ENCODE measurements at places on chromosomes 2 and 18.

DNA sequence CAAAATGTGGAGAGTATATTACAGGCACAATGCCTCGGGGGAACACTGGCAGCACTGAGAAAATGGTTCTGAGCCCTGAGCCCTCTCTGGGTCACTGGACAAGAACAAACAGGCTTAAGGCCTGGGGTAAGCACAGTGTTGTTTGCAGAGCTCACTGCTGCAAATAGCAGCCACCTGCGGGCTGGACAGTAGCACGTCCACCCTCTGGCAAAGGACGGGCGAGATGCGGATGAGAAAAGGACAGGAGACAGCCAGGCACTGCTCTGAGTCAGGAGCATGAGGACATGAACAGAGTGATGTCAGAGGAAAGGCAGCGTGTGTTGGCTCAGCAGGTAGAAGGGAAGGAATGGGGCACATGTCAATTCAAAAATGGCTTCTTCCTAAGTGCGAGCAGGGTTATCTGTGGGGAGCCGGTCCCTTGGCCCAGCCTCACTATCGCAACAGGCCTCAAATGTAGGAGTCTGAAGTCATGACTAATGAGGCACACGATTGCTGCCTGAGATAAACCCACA lies 25.9 kb upstream of the NEB start:
- no peak for DNase-seq

GRCh38 chr2:227411320-227411989 lies 23.7 kb upstream of the SCYGR1 start:
- peak; percentile 82 for DNase-seq

DNA sequence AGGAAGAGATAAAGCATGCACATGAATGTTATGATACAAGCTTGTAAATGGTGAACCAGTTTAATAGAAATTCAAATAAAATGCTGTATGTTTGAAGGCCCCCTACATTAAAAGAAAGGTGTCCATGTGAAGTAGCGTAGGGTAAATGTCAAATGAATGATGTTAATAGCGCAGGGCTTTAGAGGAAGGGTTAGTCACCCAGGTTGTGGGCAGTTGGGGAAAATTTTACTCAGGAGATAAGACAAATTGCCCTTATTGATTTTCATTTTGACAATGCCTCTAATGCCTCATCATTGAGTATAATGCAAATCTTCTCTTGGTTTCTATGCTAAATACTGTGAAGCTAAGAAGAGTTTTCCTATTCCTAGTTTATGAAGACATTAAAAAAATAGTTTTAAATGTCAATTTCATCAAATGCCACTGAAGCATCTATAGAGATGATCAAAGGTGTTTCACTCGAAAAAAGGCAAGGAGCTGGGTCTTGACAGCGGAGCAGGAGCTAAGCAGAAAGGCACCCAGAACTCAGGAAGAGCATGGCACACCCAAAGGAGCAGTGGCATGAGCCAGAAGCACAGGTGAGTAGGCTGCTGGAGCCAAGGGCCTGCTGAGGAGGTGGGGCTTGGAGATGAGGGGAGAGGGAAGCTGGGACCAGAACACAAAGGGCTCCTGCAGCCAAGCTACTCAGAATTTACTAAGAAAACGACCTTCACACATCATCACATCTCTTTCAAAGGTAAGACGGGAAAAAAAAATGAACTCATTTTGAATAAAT lies 129.3 kb upstream of the ACKR3 start:
- DNase-seq, result no peak

- DNase-seq, result peak; percentile 4
Measured at GRCh38 chr2:191369034-191369433, 123.8 kb downstream of the MYO1B start.

- DNase-seq, result no peak
Measured at GRCh38 chr18:54503131-54503894, 87.7 kb upstream of the DYNAP start.

DNA sequence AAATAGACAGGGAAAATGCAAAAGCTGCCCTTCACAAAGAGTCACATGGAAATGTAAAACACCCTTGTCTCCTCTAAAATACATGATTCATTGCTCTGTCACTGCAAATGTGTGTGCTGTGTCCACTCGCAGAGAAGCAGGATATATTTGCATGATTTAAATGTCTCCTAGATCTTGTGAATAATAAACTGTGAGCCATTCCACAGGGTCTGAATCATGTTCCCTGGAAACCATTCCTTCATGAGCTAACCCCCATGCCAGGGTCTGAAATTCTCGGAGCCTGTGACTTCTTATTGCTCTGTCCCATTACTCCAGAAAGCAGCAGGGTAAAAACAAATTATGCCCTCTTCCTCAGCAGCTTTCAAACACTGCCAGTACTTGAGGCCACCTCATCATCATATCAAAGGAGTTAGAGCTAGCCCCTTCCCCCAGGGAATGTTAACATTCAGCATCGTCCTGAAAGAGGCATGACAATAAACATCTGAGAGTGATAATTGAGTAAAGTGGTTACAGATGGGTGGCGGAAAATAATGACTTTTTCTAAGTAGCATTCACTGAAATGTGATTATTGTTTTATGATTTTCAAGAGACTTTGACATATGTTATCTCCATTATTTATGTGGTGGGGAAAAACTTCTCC lies 11.7 kb upstream of the CNGA3 start:
- DNase-seq, result no peak

DNA sequence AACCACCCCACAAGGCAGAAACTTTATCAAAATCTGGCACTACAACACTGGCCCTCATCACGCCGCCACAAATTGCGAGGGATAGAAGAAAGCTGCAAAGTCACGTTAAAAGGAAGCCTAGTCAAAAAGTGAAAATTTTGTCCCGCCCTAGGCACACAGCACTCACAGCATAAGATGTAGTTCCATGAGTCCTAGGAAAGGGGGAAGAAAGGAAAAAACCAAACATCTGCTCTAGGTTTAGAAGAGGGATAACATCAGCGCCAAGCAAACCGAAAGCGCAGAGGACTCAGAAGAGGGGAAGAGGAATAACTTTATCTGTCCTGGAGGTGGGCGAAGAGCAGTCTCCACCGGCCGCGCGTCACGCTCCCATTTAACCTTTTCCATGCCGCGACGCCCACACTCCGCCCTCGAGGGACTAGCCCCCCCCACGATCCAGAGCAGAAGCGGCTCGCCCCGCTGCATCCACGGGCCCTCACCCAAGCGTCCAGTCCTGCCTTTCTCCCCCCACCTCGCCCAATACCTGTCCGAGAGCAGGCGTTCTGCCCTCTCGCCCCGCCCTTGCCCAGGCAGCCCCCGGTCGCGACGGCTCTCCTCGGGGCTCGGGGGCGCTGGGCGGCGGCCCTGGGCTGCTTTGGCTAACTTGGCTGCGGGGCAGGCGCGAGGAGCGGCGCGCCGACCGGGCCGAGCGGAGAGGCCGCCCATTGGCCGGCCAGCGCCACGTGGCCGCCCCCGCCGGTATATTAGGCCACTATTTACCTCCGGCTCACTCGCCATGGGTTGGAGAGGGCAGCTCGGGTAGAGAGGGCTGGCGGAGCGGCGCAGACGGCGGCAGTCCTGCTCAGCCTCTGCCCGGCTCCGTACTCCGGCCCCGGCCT lies at the start of gene HOXD1:
HOXD1 (plus strand) TSS at position 770 of the 875 bp plus-strand sequence. CDS start 134 bp downstream, outside the sequence.
- DNase-seq, result no peak

- no peak for DNase-seq
Measured at GRCh38 chr2:75503048-75503607, 57.6 kb downstream of the EVA1A start.

- DNase-seq, result no peak
Measured at GRCh38 chr2:26765475-26766200, 1.6 kb downstream of the SLC35F6 start.

- DNase-seq, result no peak
Measured at GRCh38 chr18:13317801-13318200, 99.2 kb downstream of the LDLRAD4 start.

DNA sequence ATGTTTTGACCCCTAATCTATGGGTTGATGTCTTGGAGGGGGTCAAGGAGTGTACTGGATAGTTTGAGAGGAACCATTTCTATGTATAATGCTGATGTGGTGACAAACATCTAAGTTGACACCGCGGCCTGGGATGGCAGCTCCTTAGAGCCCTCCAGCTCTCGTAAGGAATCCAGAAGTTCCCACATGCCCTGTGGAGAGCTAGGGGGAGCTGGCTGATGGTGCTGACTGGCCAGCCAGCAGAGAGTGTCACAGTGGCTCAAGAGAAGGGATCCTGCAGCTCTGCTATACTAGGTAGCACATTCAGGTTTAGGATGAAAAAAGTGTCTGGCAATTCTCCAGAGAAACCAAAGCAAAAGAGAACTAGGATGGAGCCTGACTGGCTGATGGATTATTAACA lies 842.2 kb upstream of the VRK2 start:
- DNase-seq, result no peak

DNA sequence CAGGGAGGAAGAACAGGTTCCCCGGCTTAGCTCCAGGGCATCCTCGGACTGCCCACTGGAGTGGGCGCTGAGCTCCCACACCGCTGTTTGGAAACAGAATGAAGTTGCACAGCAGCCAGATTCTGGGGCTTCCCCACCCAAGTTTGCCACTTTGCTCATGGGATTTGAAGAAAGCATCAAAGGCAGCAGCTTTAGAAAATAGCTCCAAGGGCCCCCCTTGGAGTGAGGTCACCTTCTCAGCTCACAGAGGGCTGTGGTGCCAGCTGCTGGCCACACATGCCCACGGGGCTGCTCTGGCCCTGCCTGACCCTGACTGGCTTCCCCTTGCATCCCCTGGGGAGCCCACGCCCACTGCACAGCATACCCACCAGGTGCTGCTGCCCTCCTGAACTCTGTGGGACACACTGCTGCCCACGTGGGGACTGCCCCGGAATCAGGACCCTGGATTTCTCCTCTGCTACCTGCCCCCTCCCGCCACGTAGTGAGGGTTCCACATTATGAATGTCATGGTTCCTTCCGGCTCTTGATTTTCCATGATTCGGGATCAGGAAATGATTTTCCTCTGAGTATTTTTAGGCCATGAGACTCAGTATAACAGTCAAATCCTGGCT lies 70.3 kb downstream of the TGOLN2 start:
- DNase-seq, result no peak

DNA sequence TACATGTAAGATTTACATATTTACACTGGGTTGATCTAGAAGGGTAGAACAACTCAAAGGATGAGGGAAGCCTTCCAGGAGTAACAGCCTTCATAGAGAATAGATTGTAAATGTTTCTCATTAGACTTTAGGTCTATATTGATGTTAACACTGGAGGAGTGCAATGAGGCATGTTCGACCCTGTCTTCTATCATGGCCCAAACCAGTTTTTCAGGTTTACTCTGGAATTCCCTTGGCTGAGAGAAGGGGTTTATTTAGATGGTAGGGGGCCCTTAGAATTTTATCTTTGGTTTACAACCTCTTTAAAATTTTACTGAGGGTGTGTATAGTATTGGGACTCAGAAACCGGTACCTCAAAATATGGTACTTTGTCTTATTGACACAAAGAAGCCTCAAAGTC lies 634.9 kb upstream of the PIK3C3 start:
- DNase-seq, result no peak

- no peak for DNase-seq
Measured at GRCh38 chr2:32949260-32949659, 2.5 kb downstream of the LTBP1 start.

DNA sequence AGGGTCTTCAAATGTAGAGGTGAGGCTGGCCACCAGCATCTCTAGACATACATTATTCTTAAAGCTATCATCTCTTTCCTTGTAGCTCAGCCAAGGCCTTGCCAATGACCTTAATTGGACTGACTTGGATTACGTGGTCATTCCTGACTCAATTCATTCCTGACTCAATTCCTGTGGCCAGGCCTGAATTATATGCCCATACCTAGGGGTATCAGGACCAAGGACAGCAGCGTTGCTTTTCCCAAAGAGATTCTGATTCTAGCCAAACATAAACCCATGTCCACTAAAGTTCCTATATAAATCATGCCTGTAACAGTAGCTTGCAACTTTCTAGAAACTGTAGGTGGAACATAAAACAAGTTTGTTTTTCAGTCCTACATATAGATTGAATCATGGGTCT lies 231.7 kb downstream of the ARL6IP6 start:
- no peak for DNase-seq
